ENCODE measurements at places on chromosomes 11 and 22.

- DNase-seq = no peak
Measured at GRCh38 chr22:29724843-29725242, 5.0 kb downstream of the CABP7 start.

DNA sequence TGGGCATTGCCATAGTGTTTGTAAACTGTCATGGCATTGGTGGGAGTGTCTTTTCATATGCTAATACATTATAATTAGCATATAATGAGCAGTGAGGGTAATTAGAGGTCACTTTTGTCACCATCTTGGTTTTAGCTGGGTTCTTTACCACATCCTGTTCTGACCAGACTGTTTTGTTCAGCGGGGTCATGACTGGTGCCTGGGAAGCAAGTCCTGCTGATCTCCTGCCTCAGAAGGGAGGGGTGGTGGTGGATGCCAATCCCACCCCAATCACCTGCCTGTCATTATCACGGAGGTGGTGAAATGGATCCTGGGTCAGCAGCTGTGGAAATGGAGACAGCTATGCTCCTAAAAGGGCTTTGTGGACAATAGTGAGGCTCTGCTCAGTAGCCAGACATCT, 31.2 kb downstream of the IL18 start:
- no peak for DNase-seq

GRCh38 chr22:38397189-38398085, 57.6 kb downstream of the KCNJ4 start:
- no peak for DNase-seq

DNA sequence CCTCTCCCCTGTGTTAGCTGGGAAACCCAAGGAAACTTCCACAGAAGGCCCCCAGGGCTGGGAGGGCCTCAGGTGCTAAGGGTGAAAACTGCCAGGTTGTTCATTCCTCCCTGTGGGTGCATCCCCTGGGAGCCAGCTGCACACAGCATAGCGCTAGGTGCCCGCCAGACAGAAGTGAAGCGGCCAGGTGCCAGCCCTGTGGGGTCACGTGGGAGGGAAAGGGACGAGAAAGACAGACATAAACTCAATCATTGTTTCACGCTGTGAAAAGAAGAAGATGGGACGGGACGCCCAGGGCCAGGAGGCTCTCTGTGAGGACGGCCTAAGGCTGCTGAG, 31.6 kb upstream of the HMOX1 start:
- DNase-seq = no peak

- DNase-seq = no peak
Measured at GRCh38 chr11:69912161-69912910, 93.1 kb upstream of the FGF3 start.

DNA sequence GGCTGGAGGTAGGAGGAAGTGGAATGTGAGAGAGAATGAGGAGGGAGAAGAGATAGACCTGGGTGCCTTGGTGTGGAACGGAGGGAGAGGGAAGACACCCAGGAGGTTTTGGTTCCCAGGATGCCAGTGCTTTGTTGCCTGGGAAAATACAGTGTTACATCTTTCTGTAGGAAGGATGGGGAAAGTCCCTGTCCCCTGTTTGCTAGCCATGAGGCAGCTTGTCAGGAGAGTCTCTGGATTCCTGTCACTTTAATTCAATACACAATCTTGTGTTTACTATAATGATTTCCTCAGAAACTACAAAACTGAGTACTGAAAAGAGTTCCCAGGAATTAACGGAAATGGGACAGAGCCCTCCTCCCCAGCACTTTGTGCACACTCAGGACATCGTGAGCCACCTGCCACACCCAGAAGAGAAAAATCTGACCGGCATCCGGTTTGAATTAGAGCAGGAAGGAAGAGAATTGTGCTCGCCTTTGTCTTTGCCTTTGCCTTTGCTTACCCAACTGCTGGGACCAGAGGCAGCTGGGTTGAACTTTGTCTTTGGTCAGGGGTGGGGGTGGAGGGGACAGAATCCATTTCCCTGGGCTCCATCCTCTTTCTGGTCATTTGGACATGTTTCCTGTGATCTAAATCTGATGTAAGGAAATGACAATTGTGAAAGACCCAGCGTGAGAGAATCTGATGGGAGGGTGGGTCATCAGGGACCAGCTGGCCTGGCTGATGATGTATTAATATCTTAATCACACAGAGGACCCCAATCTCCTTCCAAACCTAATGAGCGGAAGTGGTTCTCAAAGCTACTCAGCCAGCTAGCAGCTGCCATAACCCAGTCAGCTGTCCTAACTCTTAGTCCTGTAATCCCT, 1.3 kb upstream of the LIMK2 start:
- no peak for DNase-seq

GRCh38 chr11:61022311-61023085, 51.0 kb downstream of the CD6 start:
- DNase-seq = no peak

DNA sequence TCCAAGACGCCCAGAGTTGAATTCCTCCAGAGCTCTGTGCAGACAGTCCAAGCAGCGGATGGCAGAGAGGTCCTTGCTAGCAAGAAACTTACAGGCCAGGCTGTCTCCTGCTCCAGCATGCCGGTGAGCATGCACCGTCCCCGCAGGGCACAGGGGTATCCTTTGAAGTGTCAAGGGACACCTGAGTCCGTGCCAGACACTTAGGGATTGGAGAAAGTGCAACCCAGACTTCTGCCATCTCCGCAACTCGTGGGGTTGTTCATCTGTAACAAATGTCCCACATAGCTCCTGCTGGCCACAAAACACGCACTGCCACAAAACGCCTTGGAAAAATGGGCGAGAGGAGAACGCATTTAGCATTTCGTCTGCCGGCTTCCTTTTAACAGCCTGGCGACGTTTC, 13.3 kb downstream of the TSPO start:
- DNase-seq = no peak

- DNase-seq = no peak
Measured at GRCh38 chr11:46916286-46917108, 1.9 kb downstream of the LRP4 start.

DNA sequence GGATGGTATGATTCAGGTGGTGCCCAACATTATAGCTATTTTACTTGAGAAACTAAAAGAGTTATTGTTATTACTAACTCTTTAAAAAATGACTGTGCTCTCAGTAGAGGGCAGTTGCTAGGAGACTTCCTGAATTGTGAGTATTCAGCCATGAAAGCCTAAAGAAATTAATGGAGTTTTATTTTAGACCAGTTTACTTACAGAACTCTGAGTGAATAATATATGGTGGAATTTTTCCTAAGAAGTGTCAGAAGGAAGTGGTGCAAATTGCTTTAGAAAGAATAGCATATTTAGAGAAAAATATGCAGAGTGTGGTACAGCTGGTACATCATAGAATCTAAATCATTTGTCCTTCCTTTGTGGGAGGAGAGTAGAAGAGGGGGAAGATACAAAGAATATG, 689.9 kb upstream of the CCDC90B start:
- no peak for DNase-seq

DNA sequence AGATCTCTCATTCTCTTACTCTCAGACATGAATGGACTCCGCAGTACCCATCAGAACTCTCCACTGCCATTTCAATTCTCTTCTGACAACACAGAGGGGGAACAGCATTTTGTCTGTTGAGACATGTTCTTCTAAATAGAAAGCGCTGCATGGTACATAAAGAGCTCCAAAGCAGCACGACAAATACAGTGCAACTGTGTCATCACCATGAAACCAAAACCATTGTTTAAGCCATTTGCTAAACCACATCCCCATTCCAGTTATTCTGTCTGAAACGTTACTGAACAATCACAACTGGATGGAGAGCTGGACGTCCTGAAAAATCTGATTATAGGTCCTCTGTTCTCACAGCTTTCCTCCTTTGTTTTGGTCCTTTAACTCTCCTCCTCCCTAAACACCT, 17.9 kb upstream of the TENM4 start:
- no peak for DNase-seq

DNA sequence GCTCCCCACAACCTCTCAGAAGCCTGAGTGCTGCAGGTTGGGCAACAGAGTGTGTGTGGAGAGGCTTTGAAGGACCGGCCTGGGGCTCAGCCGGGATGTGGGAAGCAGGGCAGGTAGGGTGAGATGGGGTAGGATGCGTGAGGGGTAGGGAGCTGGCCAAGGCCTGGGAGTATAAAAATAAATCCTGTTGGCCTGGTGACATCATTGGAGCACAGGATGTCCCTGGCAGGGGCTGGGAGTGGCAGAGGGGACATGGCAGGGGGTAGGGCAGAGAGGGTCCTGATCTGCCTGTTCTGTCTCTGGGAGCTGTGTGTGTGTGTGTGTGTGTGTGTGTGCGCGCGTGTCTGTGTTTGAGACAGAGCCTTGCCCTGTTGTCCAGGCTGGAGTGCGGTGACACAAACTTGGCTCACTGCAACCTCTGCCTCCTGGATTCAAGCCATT, 28.6 kb downstream of the TEF start:
- DNase-seq = no peak

DNA sequence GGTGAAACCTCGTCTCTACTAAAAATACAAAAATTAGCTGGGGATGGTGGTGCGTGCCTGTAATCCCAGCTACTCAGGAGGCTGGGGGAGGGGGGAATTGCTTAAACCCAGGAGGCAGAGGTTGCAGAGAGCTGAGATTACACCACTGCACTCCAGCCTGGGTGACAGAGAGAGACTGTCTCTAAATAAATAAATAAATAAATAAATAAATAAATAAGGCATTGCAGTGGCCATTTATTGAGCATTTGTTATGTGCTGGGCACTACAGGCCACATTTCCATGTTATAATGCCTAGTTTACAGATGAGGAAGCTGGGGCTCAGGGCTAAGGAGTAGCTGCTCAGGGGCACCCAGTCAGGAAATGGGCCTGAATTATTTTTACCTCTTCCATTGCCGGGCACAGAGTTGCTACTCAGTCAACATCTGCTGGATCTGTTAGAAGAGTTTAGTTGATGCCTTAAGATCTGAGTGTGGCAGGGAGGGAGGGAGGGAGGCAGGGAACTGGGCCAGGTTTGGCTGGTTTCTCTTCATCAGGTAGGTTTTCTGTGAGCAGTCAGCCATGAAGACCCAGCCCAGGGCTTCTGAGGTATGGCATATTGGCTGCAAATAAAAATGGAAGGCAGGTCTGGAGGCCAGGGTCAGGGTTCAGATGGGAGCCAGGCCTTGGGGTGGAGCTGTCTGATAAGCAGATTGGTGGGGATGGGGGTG, 5.6 kb downstream of the PVALB start:
- DNase-seq = no peak

- DNase-seq = no peak
Measured at GRCh38 chr11:1608363-1608762, at the start of gene KRTAP5-3. TSS of gene KRTAP5-3 (minus strand) at chr11:1608463. CDS start at chr11:1608385, 78 bp downstream.
